ENCODE measurements at places on chromosomes 1 and 21. TPM values are rescaled to one million over a fixed set of nuclear protein-coding genes. Genes with fewer than 3 reads are reported as not detected.

DNA sequence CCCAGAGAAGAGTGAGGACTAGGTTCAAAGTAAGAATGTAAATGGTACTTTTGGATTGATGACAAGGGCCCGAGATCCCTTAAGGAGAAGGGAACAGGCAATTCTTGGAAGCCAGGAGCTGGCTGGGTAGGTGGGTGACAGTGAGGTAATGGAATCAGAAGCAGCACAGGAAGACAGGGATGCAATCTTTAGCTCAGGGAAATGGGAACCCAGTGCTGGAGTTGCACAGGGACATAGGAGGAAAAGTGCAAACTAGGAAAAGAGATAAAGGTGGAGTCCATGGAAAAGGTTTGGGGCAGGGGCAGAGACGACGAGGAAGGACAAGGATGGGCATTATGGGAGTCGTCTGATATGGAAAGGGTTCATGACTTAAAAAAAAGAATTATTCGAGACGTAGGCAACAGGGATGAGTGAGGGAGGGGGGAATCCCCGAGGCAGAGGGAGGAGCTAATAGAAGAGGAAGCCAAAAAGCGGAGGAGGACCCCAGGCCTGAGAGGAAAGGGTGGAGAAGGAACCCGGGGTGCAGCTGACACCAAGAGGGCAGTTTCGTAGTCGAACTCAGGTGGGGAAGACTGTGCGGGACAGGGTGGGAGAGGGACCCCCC is 495 bp downstream of the PI4KB start:
- H3K27ac ChIP-seq = no peak overlapping the region
- no peak for DNase-seq
- H3K4me1 ChIP-seq = peaks cover 3% of the 10 kb centered on the region
- peaks cover 7% of the 10 kb centered on the region for H3K36me3 ChIP-seq

GRCh38 chr21:29297483-29298347 is 1.0 kb upstream of the BACH1 start:
- H3K27ac ChIP-seq = no peak overlapping the region
- H3K4me3 ChIP-seq = peak overlapping the region; percentile 55
- H3K4me1 ChIP-seq = no peaks in the 10 kb centered on the region
- DNase-seq = no peak

- peak overlapping the region; percentile 45 for H3K4me3 ChIP-seq
- H3K36me3 ChIP-seq = no peaks in the 10 kb centered on the region
These were observed 54.7 kb downstream of the OLFML3 start for GRCh38 chr1:114033961-114034360.

GRCh38 chr1:115214098-115214497 is 124.0 kb downstream of the NGF start:
- H3K27ac ChIP-seq = no peak overlapping the region
- H3K4me3 ChIP-seq = no peak overlapping the region
- no peaks in the 10 kb centered on the region for H3K36me3 ChIP-seq

- no peak overlapping the region for H3K4me3 ChIP-seq
- H3K4me1 ChIP-seq = peaks cover 5% of the 10 kb centered on the region
- no peak for DNase-seq
- no peaks in the 10 kb centered on the region for H3K36me3 ChIP-seq
- H3K27ac ChIP-seq = no peak overlapping the region
These were observed 71.0 kb downstream of the ST6GALNAC5 start for GRCh38 chr1:76938304-76938703.

- no peaks in the 10 kb centered on the region for H3K4me1 ChIP-seq
- DNase-seq = no peak
- no peak overlapping the region for H3K27ac ChIP-seq
- H3K36me3 ChIP-seq = no peaks in the 10 kb centered on the region
- H3K4me3 ChIP-seq = no peak overlapping the region
- no peaks in the 10 kb centered on the region for H3K27me3 ChIP-seq
These were observed 25.2 kb upstream of the DYRK1A start for GRCh38 chr21:37341254-37341960.

DNA sequence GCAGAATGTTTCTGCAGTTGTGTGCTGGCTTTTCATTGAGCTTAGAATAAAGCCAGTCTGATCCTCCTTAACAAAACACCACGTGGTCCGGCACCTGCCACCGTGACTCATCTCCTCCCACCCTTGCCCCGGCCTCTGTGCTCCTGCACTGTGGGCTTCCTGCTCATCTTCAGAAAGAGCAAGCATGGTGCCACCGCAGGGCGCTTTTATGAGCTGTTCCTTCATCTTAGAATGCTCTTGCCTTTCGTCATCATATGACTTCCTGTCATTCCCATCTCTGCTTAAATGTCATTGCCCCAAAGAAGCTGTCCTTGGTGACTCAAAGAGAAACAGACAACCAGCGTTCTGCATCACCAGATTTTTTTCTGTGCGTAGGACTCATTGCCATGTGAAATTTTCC is 117.8 kb downstream of the HHAT start:
- no peaks in the 10 kb centered on the region for H3K36me3 ChIP-seq
- H3K27me3 ChIP-seq = no peaks in the 10 kb centered on the region
- DNase-seq = no peak
- no peak overlapping the region for H3K27ac ChIP-seq

DNA sequence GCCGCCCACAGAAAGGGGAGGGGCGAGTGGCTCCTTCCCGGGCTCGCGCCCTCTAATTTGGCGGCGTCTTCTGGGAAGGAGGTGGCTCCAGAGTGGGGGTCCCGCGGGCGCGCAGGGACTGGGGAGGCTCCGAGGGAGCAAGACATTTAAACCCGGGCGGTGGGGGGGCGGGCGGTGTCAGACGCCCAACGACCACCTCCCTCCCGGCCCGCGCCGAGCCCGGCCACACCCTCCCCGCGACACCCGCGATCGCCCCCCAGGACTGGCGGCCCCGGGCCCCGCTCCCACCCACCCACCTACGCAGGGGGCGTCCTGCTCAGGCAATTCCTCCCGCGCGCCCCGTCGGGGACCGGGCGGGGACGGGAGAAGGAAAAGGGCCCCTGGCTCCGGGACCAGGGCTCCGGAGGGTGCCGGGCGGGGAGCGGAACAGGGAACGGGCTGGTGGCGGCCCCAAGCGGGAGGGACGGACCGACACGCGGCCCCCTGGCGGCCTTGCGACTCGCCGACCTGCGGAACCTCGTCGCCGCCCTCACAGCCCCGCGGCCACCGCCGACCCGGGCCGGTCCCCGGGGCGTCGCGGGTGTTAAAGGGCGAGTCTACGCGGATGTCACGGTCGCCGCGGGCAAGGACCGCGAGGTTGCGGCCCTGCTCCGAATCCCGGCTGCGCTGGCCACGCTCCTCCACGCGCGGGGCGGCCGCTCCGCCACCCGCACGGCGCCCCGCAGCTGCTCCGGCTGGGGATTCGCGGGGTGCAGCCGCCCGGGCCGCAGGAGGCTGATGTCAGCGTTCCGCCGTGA is 94.0 kb upstream of the FMN2 start:
- H3K4me3 ChIP-seq = no peak overlapping the region
- H3K36me3 ChIP-seq = no peaks in the 10 kb centered on the region
- H3K27me3 ChIP-seq = no peaks in the 10 kb centered on the region
- DNase-seq = no peak
- H3K4me1 ChIP-seq = no peaks in the 10 kb centered on the region

The LIPI gene
- total RNA-seq = not detected

The AMIGO1 gene
- 2.7 TPM for total RNA-seq

The GBP4 gene
- total RNA-seq = not detected

The PYHIN1 gene
- total RNA-seq = not detected

- H3K27ac ChIP-seq = no peak overlapping the region
- H3K4me3 ChIP-seq = no peak overlapping the region
- H3K27me3 ChIP-seq = no peaks in the 10 kb centered on the region
- DNase-seq = no peak
- no peaks in the 10 kb centered on the region for H3K36me3 ChIP-seq
- no peaks in the 10 kb centered on the region for H3K4me1 ChIP-seq
These were observed 65.3 kb upstream of the MAGI3 start for GRCh38 chr1:113325022-113325421.

DNA sequence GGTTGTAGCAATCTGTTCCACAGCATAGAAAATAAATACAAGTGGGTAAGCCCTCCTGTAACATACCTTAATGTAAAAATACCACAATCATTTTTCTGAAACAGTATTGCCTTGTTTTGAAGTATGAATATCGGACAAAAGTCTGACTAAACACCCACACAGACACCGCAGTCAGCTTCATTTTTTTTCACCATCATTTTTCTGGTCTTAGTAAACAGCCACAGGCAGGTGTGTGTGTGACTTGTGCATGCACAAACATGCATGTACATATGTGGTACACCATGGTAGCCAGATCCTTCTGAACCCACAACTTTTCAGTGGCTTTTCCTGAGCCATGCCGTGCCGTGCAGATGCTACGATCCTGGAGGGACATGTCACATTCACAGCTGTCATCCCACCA is 261.7 kb downstream of the PCP4 start:
- DNase-seq = no peak
- H3K27ac ChIP-seq = no peak overlapping the region
- no peaks in the 10 kb centered on the region for H3K4me1 ChIP-seq
- no peaks in the 10 kb centered on the region for H3K27me3 ChIP-seq

GRCh38 chr1:177755851-177756560 is 213.9 kb downstream of the SEC16B start:
- H3K4me1 ChIP-seq = no peaks in the 10 kb centered on the region
- no peaks in the 10 kb centered on the region for H3K27me3 ChIP-seq
- DNase-seq = no peak
- H3K27ac ChIP-seq = no peak overlapping the region

The FNBP1L gene
- total RNA-seq = 94.2 TPM

- H3K4me3 ChIP-seq = no peak overlapping the region
- no peak for DNase-seq
- H3K4me1 ChIP-seq = peaks cover 3% of the 10 kb centered on the region
- no peak overlapping the region for H3K27ac ChIP-seq
These were observed 11.6 kb upstream of the NPHP4 start for GRCh38 chr1:6003568-6004411.

DNA sequence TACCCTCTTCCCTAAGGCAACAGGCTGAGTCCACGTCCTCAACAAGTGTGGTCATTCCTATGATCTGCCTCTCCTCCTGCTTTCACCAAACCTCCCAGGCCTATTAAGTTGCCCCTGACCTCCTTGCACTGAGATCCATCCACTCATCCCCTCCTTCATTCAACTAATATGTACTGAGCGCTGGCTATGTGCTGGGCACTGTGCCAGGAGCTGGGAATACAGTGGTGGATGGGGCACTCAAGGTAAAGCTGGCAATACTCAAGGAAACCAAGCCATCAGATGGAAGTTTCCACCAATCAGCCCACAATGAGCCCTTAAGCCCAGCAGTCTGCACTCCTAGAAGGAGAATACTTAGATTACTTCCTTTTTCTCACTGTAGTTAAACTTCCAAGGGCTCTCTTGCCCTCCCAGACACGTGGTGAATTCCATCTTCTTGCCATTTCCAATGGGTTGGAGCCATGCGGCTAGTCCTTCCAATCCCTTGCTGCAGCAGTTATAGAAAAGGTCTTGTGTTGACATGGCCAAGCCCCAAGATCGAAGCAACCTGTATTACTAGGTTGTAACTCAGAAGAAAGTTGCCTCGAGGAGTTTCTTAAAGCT is 279.9 kb upstream of the RUNX1 start:
- H3K4me1 ChIP-seq = no peaks in the 10 kb centered on the region
- no peaks in the 10 kb centered on the region for H3K36me3 ChIP-seq
- H3K4me3 ChIP-seq = no peak overlapping the region
- H3K27me3 ChIP-seq = no peaks in the 10 kb centered on the region

GRCh38 chr1:153399401-153400055 is 8.7 kb upstream of the S100A8 start:
- H3K27me3 ChIP-seq = peaks cover 6% of the 10 kb centered on the region
- no peak overlapping the region for H3K4me3 ChIP-seq
- DNase-seq = no peak
- no peak overlapping the region for H3K27ac ChIP-seq

GRCh38 chr21:45294509-45295291 is 7.0 kb upstream of the POFUT2 start:
- DNase-seq = no peak
- H3K27ac ChIP-seq = no peak overlapping the region
- H3K4me3 ChIP-seq = no peak overlapping the region
- H3K27me3 ChIP-seq = no peaks in the 10 kb centered on the region

The LIN28A gene
- total RNA-seq = 1,467 TPM

- DNase-seq = no peak
- no peaks in the 10 kb centered on the region for H3K36me3 ChIP-seq
- no peaks in the 10 kb centered on the region for H3K4me1 ChIP-seq
- H3K27ac ChIP-seq = no peak overlapping the region
These were observed 21.7 kb upstream of the LRRC47 start for GRCh38 chr1:3817821-3818597.

- no peaks in the 10 kb centered on the region for H3K4me1 ChIP-seq
- no peak overlapping the region for H3K4me3 ChIP-seq
- H3K36me3 ChIP-seq = no peaks in the 10 kb centered on the region
These were observed 49.3 kb upstream of the RABGAP1L start for GRCh38 chr1:174110053-174110452.

The SPRR3 gene
- not detected for total RNA-seq

GRCh38 chr1:205235951-205236350 is 8.2 kb downstream of the TMCC2 start:
- H3K27me3 ChIP-seq = no peaks in the 10 kb centered on the region
- DNase-seq = no peak
- no peak overlapping the region for H3K27ac ChIP-seq
- H3K4me3 ChIP-seq = no peak overlapping the region
- no peaks in the 10 kb centered on the region for H3K36me3 ChIP-seq
- H3K4me1 ChIP-seq = no peaks in the 10 kb centered on the region

The FAM163A gene
- 0.13 TPM for total RNA-seq

DNA sequence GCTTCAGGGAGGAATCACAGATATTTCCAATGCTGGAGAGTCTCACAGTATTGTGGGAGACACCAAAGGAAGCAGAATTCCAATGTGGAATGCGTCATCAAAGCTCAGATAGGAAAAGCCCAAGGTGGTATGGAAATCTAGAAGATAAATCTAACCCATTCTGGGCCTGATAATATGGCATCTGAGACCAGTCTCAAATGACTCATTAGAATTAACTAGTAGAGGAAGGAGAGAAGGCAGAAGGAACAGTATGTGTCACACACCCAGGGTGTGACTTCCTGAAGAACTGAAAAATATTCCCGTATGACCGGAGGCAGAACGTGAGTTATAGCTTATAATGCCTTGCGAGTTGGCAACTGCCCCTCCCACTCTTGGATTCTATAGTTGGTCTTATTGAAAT is 499.2 kb downstream of the PLPP3 start:
- H3K27me3 ChIP-seq = no peaks in the 10 kb centered on the region
- no peak overlapping the region for H3K27ac ChIP-seq
- no peak for DNase-seq
- H3K4me3 ChIP-seq = no peak overlapping the region
- H3K36me3 ChIP-seq = no peaks in the 10 kb centered on the region

GRCh38 chr1:13623021-13623637 is 39.5 kb downstream of the PDPN start:
- no peak overlapping the region for H3K4me3 ChIP-seq
- no peak overlapping the region for H3K27ac ChIP-seq
- no peak for DNase-seq
- H3K27me3 ChIP-seq = no peaks in the 10 kb centered on the region

GRCh38 chr1:56921479-56921878 is 44.3 kb downstream of the C8B start:
- H3K36me3 ChIP-seq = no peaks in the 10 kb centered on the region
- H3K27me3 ChIP-seq = no peaks in the 10 kb centered on the region
- H3K4me3 ChIP-seq = no peak overlapping the region

The FMOD gene
- total RNA-seq = 0.32 TPM
